ENCODE measurements at places on chromosomes 4 and X.

GRCh38 chrX:55452833-55453124 lies 852 bp downstream of the MAGEH1 start:
- DNase-seq, result no peak

DNA sequence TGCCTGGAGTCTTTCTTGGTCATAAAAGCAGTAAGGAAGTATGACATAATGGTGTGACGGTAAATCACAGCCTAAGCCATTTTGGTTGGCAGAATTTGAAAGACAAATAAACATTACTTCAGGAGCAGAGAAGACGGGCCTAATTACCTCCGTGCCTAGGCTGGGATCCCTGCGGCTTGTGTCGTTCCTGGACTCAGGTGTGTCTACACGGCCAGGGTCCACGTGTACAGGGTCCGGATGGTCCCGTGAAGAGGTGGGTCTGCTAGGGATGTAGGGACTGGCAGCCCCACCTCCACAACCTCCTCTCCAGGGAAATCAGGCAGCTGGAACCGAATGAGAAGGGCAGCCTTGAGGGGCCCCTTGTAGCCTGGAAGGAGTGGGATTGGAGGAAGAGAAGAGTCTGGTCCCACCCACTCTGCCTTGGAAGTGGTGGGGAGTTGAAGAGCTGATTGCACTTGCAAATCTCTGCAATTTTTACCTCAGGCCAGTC lies 55.4 kb upstream of the PLAC1 start:
- DNase-seq, result no peak

GRCh38 chr4:41408859-41409593 lies 128.9 kb upstream of the LIMCH1 start:
- no peak for DNase-seq

GRCh38 chr4:91373546-91373945 lies 930.2 kb upstream of the GRID2 start:
- no peak for DNase-seq

GRCh38 chr4:84531689-84532088 lies 32.6 kb upstream of the NKX6-1 start:
- no peak for DNase-seq

- DNase-seq, result no peak
These were observed 310.1 kb downstream of the PPP3CA start for GRCh38 chr4:101037249-101037648.

GRCh38 chr4:1409491-1410425 lies 3.5 kb upstream of the NKX1-1 start:
- DNase-seq, result peak; percentile 70

DNA sequence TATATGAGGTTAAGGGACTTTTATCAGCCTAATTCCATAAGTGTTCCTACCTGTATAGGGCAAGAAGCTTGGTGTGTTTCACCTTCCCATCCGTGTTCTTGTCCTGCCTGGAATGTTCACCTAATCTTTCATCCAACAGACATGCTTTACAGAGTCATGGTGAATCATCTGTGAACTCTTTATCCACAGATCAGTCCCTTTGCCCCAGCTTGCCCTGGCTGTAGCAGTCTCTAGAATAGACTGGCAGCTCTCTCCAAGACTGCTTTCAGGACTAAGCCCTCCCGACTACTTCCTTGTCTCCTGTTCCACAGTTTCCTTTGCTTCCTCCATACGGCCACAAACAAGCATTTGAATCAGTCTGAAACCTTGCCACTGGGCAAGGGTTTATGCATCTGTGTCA lies 177.9 kb upstream of the IL15 start:
- DNase-seq, result no peak

GRCh38 chr4:55854129-55854528 lies 681 bp downstream of the EXOC1 start:
- no peak for DNase-seq

DNA sequence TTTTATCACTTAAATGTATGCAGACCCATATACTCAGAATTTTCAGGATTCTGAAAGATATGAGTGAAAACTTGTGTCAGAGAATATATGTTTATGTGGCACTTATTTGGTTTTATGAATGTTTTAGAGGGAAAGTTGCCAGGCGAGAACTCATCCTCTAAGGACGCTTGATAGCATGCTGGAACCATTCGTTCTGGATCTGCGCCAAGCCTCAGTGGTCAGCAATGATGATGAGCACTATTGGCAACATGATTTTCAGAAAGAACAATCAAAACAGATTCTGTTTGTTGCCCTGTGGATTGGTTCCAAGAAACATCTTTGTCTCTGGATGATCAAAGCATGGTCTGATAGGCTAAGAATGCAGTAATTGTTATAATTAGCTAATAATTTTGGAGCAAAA lies 32.1 kb upstream of the RAPGEF2 start:
- DNase-seq, result no peak

DNA sequence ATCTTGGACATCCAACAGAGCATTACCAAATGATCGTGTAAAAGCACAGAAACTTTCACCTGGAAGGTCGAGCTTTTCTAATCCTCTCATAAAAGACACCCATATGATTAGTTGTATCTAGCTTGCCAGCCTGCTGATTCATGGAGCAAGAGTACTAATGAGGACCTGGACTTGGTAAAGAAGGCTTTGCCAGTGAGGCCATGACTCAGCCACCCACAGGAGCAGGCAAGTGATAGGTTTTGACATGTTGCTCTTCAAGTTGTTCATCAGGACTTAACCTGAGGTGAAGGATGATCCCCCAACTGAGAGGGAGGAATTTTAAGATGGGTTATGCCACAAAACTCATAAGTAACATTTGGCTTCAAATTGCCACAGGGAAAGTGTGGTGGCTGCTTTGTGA lies 24.7 kb upstream of the EPGN start:
- DNase-seq, result no peak

DNA sequence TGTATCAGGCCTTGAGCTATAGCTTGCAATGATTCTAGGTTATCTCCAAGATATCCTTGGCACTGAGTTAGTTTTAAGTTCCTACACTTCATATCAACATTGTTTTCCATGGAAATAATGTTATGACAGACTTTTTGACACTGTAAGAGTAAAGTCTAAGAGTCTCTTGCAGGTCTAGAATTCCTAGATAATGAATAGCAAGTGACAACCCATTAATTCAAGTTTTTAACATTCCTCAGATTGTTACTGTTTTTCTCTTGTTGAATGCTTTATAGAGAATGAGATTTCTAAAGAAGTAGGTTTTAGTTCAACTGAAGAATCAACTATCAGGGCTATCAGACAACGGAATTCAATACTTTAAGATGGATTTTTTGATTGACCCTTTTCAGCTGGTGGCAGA lies 276.1 kb downstream of the PPP3CA start:
- no peak for DNase-seq

- no peak for DNase-seq
These were observed 2308.1 kb upstream of the AGA start for GRCh38 chr4:179750374-179750773.

DNA sequence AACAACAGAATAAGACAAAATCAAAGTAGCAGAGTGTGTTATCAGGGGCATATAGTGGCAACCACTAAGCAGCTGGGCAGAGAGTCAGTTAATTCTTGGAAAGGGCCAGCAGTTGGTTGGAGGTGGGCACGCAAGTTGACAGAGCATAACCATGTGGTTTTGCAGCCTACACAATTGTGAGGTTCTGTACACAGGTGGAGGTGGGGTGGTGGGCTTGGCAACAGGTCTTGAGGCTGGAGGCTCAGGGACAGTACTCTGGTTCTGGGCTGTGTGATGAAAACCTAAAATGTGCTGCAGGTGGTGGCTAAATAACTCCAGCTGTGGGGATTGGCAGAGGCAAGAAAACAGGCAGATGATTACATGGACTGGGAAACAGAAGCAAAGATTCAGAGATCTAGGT lies 1112.7 kb downstream of the PDHA2 start:
- DNase-seq, result no peak

GRCh38 chr4:151517896-151518295 lies 108.9 kb downstream of the FHIP1A start:
- DNase-seq, result no peak

DNA sequence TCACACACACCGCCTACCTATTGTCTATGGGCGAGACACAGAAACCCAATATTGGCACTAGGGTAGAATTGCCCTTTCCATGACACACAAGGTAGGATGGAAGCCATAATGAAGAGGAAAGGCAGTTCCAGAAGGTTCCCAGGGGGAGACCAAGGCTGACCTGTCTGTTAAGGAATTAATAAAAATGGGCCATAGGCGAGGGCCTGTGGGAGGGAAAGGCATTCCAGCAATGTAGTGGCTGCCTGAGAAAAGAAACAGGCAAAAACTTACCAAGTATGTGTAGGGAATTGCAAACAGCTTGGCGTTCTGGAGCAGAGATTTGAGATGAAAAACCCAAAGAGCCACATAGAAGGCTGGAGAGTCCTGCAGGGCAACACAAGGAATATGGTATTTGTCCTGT lies 19.1 kb downstream of the MAGED2 start:
- no peak for DNase-seq

- no peak for DNase-seq
These were observed 61.9 kb downstream of the TMEM150C start for GRCh38 chr4:82499738-82500434.

DNA sequence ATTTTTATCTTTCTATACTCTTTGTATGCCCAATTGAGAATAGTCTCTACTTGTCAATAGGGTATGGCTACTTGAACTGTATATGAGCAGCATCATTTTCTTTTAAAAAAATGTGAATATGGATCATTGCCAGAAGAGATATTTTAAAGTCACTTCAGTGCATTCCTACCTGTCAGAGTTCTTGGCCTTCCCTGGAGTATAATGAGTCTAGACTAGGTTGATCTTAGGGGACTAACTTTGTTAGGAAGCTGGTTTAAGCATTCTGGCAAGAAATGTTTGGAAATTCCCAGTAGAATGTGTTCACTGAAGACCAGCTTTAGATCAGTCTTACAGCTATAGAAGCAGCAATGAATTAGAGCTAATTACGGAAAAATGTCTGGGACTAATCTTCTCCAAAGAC lies 178.2 kb downstream of the FAT4 start:
- no peak for DNase-seq

DNA sequence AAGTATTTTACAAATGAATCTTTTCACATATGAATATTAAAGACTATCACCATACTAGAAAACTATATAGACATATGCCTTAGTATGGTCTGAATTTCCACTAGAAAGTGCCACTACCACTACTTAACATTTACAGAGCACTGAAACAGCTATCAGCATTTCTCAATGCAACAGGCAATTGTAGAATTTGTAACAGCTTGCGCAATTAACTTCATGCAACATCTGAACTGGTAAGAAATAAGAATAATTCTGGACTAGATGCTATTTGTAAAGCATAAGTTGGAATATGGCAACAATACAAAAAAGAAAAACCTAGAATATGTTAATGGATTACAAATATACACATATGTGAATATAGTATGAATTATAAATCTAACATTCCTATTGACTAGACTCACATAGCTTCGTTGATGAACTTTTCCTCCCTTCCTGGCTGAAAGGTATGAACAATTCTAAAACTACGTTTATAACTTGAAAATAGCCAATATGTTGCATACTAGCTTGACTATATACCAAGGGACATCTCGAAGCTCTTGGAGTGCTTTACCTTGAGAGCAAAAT lies 82.0 kb downstream of the ATP8A1 start:
- no peak for DNase-seq

GRCh38 chr4:1169171-1169671 lies 3.2 kb downstream of the SPON2 start:
- no peak for DNase-seq

- no peak for DNase-seq
These were observed 77.9 kb upstream of the SLC7A11 start for GRCh38 chr4:138320030-138320429.

DNA sequence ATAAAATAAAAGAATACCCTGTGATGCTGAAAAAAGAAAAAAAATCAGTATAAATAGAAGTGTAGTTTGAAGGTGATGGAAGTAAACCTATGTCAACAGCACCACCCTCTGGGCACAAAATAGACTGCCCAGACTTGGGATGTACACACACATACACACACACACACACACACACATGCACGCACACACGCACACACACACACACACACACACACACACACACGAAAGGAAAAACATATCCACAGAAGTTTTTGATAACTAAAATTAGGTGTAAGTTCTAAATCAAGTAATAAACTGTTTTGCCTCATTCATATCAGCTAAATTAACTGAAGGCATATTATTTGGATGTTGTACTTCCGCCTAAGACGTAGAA lies 40.5 kb downstream of the ANXA5 start:
- no peak for DNase-seq

DNA sequence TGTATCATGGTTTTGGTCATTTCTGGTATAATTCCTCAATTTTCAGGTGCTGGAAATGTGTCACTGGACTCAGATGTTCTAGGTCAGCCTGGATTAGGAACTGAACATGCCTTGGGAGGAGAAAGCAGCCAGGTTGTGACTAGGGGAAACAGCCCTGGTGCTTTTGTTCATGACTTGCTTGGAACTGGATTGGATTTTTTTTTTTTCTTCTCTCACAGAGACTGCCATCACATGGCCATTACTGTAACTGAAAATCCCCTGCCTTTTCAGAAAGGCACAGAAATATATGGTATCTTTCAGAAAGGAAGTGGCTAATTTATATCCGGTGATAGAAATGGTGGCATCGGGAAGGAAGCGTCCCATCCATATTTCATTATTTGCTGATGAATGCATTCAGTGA lies 34.6 kb downstream of the SEPTIN11 start:
- no peak for DNase-seq

DNA sequence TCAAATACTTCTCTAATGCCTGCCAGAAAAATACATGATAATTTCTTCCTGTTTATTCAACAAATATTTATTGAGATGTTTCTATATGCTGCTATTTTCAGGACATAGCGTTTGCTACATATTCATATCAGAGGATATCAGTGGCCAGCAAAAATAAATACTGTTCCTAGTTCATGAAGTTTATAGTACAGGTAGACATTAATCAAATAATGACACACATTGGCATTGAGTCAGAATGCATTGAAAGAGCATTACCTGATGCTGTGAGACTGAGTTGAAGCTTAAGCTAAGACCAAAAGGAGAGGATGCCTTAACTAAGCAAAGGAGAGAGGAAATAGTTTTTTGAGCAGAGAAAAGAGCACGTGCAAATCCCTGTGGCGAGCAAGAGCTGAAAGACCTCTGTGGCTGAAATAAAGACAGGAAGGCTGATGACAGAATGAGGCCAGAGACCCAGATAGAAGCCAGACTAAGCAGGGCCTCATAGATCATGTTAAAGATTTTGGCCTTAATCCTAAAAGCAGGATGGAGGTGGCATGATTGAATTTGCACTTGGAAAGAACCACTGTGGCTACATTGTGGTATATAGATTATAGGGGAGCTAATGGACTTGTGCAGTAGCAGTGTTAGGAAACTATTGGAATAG lies 36.2 kb downstream of the FAM241A start:
- no peak for DNase-seq

DNA sequence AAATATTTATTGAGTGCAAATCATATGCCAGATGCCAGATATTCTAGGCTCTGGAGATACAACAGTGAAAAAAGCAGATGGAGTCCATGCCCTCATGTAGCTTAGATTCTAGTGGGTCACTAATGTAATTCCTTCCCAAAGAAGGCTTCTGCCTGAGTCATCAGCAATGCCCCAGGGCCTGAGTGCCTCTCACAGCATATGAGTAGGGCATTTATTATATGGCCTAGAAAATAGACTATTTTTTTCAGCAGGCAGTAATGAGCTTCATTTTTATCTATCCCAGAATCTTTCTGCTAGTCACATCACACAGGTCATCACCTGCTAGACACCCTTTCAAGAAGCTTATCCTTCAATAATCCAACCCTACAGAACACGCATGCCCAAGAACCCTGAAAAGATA lies 22.3 kb downstream of the TMEM31 start:
- DNase-seq, result no peak
